Neuronal stem cell (in vitro differentiated cells): ENCODE measurements at places on chromosomes 11 and 22.

DNA sequence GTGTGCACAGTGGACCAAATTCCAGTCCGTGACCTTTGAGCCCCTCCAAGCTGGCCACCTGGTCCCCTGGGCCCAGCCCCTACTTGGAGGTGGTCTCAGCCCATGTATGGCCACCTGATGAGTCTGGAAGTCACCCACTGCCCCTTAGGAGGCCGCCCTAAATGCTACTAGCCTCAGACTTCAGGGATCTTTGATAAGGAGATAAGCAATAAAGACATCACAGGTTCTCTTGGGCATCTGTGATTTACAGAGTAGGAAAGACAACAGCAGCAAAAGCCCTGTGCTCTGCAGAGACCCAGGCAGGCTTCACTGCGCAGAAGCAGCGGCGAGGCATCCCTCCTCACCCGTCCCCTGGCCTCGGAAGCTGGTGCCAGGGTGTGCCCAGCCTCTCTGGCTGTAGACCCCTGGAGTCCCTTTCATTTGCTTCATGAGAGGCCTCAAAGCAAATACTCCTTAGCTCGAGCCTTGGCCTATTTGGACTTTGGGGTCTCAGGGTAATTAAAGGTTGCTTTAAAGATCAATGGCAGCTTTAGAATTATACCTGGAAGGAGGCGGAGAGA is 360.1 kb downstream of the TBC1D22A start:
- no peak for DNase-seq

GRCh38 chr22:22141771-22142591 is 102.6 kb upstream of the VPREB1 start:
- DNase-seq = no peak

DNA sequence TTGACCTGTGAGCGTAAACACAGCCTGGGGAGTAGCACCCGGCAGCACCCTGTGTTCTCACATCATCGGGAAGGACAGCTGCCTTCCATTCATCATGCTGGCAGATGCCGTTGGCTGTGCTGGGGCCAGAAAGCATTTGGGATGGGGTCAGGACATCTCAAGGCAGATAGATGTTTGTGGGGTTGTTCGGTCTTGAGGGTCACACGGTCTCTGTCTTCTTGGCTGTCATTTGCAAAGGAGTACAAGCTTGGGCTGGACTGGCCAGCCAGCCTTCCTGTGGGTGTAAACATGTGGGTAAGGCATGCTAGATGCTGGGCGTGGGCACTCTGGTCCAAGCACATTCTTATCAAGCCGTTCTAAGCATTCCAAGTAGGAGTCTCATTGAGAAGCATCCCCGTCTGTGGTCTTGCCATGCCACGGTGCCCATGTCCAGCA is 81.4 kb downstream of the TBC1D22A start:
- DNase-seq = no peak

GRCh38 chr11:1948389-1948788 is 1.3 kb downstream of the MRPL23 start:
- DNase-seq = no peak

DNA sequence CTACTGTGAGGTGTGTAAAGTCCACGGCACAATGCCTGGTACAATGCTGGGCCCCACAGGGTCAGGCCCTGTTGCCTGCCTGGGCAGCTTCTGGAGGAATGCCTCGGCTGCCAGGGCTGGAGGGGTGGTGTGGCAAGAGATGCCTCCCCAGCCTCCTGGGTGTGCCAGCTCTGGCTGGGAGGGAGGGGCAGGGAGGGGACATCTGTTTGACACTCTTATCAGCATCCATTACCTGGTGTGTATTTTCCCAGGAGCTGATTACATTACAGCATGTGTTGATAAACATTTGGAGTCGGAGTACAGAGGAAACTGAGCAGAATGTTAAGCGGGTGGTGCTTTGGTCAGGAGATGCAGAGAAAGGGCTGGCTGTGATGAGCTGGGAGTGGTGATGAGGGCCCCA is 11.0 kb upstream of the NECTIN1 start:
- no peak for DNase-seq
